ACHN (cell line): ENCODE measurements at places on chromosomes 3 and 15.

DNA sequence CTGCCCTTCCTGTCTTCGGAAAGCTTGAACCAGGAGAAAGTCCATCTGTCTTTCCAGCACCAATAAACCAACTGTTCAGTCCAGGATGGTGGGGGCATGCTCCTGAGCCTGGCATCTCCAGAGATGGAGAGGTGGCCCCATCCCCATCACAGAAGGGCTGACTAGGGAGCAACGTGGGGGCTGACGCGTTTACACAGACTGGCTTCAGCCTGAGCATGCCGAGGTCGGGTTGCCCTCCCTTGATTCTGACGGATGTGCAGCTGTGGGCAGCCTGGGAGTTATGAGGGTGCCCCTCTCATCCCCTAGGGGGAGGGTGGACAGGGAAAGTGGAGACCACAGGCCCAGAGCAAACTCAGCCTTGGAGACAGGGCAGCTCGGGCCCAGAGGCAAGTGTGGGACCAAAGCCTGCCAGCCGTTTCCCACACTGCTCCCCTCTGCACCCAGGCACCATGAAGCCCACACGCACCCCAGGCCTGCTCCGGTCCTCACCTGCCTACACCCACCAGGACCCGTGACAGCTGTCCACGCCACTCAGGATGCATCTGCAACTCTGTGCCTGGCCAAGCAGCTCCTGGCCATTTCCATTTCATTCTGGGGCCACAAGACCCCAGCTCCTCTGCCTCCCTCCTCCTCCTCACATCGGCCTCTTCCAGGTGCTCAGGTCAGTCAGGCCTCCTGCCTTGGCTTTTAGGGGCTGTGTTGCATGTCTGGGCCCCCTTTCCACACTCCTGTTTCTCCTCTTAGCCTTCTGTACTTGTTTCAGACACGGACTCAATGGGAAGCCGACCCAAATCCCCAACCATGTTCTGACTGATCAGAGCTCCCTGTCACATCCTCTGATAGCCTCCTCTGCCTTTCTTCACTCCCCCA, 48.2 kb upstream of the SLC41A3 start:
- no peak for DNase-seq

GRCh38 chr3:140234256-140234655, 299.3 kb downstream of the CLSTN2 start:
- no peak for DNase-seq

DNA sequence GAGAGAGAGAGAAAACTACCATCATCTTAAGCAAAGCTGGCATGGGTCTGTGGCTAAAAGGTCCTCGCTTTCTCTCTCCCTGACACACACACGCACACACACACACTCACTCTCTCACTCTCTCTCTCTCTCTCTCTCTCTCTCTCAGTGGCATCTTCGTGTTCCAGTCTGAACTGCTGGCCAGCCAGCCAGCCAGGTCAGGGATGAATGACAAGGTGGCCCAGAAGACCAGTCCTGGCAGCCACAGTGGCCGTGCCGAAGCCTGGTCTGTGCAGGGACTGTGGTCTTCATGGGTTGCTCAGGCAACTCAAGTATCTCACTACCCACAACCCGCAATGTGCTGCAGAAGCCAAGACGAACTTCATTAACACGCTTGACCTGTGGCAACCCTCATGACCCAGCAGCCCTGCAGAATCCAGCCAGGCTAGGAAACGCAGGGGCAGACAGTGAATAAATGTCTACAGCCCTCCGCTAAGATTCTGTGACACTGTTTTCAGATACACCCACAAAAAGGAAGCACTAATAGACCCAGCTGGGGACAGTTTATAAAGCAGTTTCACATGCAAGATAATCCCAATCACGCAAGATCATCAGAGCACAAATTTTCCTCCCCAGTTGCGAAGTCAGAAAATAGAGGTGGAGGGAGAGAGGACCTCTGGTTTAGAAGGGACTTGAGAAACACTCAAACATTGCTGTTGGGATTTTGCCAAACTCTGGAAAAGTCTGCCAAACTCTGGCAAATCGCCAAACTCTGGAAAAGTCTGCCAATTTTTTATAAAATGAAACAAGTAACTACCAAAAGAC, 66.4 kb downstream of the XXYLT1 start:
- DNase-seq, result no peak

GRCh38 chr15:74312445-74313007, 54.9 kb downstream of the CYP11A1 start:
- no peak for DNase-seq

GRCh38 chr3:90056281-90057032, 949.0 kb downstream of the EPHA3 start:
- DNase-seq, result no peak

GRCh38 chr3:71502066-71502625, 81.4 kb downstream of the FOXP1 start:
- no peak for DNase-seq
